ENCODE measurements at places on chromosomes 13 and 19.

GRCh38 chr13:112112534-112113276, 45.8 kb downstream of the SOX1 start:
- DNase-seq: no peak

DNA sequence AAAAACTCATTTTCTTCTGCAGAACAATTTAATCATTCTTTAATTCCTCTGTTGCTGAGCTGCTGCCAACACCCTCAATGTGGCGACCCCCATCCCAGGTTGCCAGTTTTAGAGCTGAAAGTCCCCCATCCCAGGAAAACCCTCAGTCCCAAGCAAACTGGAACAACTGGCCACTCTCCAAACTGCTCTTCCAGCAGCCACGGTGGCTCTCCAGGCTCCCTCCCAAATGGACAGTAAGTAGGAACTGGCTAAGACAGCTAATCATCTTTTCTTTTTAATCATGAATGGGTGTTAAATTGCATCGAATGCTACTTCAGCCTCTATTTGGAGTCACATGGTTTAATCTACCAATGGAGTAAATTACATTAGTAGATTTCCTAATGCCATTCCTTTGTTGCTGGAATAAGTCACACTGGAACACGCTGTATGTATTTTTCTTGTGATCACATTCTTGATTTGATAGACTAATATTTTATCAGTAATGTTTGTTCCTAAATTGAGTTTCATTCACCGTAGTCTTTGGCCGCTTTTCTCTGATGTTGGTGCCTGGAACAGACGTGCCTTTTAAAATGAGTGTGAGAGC, 33.7 kb upstream of the VSTM2B start:
- DNase-seq: no peak

DNA sequence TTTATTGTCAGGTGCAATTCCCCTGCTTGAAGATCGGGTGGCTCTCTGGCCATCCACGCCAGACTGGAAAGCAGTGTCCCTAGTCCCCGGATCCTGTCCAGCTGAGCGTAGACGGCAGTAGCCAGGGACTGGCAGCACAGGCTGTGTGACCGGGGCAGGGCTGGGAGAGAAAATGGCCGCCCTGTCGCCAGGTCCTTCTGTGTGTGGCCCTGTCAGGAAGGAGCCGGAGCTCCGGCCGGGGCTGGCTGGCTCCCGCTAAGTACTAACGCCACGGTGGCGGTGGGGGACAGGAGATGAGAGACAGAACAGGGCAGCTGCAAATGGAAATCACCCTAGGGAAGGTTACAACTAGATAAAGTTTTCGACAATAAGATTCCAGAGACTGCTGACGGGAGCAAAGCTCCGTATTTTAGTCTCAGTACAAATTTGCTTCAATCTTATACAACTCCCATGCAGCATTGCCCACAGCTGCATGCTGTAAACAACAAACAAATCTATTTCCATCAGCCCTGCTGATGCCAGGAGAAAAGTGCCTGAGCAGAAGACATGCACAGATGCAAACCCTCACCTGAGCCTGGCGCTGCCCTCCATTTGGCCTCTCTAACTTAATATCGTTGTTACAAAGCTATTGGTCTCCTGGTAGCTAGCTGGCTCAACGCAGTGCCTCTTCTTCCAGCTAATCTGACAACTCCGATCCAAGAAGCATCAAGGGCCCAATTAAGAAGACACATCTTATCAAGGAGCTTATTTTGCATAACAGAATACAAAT, 253.0 kb downstream of the TSHZ3 start:
- no peak for DNase-seq

- no peak for DNase-seq
These were observed 838 bp downstream of the PPP2R1A start for GRCh38 chr19:52190487-52191293.

DNA sequence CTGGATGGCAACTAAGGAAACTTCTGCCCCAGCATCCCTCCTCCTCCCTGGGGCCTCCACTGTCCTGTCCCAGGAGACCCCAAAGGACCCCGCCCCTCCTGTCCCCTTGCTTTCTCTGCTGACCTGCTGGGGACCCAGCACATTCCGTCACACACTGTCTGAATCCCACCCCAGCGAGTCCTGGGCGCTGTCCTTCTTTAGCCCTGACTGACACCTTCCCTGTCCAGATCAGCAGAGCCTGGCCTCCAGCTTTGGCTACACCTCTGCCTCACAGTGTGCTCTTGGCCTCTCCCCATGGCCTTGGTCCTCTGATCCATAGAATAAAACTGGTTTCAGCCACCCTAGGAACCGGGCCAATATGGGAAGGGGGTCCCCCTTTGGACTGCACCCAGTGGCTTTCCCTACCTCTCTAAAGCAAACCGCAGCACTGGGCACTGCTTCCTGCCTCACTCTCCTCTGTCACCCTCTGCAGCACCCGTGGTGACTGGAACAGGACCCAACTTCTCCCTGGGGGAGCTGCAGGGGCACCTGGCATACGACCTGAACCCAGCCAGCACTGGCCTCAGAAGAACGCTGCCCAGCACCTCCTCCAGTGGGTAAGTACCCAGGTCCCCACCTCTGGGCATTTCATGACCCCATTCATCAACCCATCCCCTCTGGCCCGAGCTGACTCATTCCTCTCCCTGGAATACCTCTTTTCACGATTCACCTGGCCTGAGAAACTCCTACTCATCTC, 46.4 kb downstream of the SMIM24 start:
- no peak for DNase-seq

DNA sequence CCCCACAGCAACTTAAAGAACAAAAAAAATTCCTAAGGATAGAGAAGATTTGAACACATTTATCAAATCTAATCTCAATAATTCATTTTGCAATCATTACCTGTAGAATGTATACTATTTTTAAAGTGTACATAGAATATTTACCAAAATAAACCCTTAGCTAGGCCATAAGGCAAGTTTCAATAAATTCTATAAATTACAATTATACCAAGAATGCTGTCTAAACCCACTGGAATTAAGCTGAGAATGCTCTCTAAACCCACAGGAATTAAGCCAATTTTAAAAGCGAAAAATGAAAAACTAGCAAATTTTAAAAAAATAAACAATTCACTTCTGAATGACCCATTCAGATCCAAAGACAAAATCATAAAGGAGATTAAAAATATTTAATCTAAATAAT, 540.4 kb upstream of the NBEA start:
- DNase-seq: no peak

DNA sequence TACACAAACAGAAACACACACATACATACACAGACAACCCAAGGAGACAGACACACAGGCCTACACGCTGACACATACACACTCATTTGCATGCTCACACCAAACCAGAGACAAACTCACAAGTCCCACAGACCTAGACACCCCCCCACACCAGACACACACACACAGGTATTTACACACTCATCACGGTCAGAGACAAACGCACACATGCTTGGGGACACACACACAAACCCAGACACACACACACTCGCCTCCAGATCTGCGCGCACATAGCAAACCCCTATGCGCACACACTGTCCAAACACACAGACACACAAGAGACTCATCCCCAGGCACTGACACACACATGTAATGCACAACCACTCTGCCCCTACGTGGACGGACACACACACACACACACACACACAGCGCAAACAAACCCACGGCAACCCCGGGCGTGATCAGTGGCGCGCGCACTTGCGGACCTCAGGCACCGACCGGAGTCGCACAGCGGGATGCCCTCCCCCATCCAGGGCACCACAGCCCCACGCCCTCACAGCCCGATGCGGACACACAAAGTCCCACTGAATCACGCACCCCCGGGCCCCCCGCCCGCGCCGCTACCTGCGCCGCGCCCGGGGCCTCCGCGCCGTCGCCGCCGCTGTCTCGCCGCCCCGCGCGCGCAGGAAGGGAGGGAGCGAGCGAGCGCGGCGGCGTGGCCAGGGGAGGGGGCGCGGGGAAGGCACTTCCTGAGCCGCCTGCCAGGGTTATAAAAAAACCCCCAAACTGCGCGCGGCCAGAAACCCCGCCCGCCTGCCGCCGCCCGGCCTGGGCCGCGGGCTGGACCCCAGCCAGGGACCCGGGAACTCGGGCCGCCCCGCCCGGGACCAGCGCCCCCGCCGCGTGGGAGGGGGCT, at the start of gene ADAMTS10:
TSS of gene ADAMTS10 (minus strand) at position 675 of the 895 bp plus-strand sequence. CDS start 5,005 bp downstream, outside the sequence.
- DNase-seq: peak; percentile 23

GRCh38 chr19:19445911-19446361, 40.5 kb downstream of the GATAD2A start:
- DNase-seq: no peak
